Stimulated activated CD8-positive, alpha-beta memory T cell treated with anti-CD3 and anti-CD28 coated beads, Interleukin-4, amount 100 ng/mL, for 4 hours (primary cell): ENCODE measurements at places on chromosomes 16 and 17.

GRCh38 chr16:52086901-52087300 is 460.0 kb downstream of the TOX3 start:
- DNase-seq: no peak

- DNase-seq: no peak
Observed at GRCh38 chr16:70685061-70685937, 554 bp downstream of the MTSS2 start.

DNA sequence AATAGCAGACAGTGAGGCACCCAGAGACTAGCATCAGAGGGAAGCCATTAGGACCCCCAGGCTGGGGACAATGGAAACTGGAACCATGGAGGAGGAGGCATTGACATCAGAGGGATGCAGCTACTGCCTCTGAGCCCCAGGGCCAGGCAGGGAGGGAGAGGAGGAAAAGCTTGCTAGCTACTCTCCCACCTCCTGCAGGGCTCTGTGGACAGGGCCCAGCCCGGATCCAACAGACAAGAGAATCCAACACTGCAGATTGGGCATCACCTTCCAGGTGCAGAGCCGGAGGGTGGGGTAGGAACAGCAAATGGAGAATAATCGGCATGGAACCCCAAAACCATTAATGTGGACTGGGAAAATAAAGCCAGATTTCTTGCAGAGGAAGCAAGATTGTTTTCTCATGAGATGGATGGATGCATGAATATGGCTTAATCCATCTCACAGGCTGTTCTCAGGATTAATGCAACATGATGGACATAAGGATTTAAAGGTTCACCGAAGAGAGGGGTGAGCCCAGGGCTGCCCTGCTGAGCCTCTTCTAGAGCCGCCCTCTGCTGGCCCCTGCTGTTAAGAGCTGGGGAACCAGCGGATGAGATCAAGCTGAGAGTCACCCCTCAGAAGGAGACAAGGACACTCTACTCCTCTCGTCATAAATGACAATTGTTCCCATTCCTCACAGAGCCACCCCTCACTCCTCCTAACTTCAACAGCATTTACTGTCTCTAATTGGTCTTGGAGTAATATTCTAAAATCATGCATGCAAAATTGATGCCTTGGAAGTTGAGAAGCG is 48.8 kb downstream of the DNAH3 start:
- no peak for DNase-seq

DNA sequence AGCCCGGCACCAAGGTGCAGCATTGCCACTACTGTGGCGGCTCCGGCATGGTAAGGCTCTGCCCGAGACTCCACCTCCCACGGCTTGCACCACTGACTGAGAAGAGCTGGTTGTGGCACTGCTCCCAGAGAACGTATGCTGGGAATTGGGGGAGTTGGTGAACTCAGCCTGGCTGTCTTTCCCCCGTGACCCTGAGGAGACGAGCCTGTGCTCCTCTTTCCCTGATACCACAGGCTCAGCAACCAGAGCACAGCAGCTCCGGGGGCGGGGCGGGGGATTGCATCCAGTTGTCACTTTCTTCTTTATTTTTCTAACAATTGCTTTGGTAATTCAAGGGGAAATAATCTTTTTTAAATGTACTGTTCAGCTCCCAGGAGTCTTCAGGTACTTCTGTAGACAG is 16.7 kb downstream of the DNAJA3 start:
- no peak for DNase-seq

DNA sequence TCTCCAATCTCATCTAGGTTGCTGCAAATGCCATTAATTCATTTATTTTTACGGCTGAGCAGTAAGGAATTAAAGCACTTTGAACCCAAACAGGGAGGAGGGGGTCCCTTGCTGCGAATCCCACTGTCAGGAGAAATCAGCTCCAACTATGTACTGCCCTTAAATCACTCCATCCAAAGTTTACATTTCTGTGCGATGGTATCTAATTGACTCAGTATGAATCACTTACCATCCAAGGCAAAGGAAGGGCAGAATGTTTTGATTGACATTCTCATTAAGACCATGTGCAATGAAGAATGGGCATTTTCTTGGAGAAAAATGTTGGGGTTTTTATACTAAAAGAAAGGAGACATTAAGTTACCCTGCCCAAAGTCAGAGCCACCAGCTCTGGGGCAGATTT is 47.7 kb upstream of the XYLT1 start:
- no peak for DNase-seq

- DNase-seq: no peak
Observed at GRCh38 chr16:79164388-79164995, 436.0 kb downstream of the MAF start.

DNA sequence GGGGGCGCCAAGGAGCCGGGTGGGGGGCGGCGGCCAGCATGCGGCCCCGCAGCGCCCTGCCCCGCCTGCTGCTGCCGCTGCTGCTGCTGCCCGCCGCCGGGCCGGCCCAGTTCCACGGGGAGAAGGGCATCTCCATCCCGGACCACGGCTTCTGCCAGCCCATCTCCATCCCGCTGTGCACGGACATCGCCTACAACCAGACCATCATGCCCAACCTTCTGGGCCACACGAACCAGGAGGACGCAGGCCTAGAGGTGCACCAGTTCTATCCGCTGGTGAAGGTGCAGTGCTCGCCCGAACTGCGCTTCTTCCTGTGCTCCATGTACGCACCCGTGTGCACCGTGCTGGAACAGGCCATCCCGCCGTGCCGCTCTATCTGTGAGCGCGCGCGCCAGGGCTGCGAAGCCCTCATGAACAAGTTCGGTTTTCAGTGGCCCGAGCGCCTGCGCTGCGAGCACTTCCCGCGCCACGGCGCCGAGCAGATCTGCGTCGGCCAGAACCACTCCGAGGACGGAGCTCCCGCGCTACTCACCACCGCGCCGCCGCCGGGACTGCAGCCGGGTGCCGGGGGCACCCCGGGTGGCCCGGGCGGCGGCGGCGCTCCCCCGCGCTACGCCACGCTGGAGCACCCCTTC is 484 bp downstream of the FZD2 start:
- DNase-seq: no peak

GRCh38 chr17:76318586-76318985 is 10.5 kb upstream of the QRICH2 start:
- DNase-seq: no peak

DNA sequence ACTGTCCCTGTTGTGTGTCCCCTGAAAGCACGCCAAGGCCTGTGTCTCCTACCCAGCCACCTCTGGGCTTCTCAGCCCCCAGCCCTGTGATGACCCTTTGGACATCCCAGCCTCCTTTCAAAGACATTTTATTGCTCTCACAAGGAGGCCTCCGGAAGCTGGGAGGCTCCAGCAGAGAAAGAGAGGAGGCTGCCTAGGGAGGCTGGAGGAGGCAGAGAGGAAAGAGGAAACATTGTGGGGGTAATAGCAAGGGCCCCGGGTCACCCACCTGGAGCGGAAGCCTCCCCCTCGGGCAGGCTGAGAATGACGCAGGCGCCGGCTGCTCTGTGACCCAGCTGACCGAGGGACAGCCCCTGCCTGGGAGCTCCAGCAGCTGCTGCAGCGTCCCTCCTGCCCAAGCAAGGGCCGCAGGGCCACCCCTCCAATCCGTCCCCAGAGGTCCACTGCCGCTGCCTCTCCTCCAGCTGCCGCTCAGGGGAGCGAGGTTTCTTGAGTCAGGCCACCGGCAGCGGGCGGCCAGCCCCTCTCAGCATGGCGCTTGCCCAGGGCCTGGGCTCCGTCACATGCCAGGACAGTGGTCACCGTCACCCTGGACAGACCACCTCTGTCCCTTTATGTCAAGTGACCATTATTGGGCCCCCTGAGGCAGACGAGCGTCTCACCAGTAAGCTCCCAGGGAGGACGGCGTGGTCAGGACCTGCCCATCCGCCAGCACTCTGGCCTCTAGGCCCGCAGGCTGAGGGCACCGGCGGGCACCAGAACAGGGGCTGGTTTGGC is 29.3 kb downstream of the ACTG1 start:
- DNase-seq: no peak

DNA sequence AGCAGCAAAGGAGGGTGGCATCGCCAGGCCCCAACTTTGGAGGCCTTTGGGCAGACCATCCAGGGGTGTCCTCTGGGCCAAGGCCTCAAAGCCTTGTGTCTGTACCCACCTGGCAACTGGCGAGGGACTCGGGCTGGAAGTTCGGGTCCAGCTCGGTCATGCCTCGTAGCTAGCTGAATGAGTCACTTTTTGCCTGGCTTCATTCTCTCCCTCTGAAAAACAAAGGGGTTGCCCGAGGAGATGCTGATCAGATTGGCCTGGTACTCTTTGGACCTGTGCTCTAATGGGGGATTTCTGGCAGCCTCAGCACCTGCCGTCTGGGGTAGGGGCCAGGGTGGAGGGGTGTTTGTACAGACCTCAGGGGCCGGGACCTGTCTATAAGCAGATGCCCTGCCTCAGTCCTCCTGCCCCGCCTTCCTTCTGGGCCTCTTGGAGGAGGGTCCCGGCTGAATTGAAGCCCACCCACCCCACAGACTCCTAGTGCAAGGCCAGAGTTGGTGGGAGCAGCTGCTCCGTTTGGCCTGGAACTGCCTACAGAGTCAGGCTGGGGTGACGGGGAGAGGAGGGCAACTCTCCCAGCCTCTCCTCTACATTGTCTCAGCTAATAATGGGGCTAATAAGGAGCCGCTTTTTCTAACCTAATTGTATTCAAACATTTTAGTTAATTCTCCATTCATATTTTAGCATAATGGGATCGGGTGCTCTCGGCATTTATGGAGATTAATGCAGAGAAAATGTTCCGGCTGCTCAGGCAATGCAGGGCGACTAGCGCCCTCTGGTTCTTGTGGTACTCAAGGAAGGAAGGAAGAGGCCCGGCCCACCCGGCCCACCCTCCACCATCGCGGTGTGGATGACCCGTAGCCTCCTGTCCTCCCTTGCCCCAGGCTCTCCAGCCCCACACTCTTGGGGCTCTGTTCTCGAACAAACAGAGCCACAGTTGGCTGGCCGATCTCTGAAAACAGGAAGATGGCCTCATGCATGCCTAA is 21.4 kb upstream of the ABCC3 start:
- no peak for DNase-seq
